ENCODE measurements at places on chromosomes 11 and 22.

- DNase-seq: no peak
Measured at GRCh38 chr11:64100782-64101353, 65.0 kb downstream of the MACROD1 start.

GRCh38 chr11:107696140-107696539 lies 15.7 kb downstream of the SLN start:
- peak; percentile 95 for DNase-seq

DNA sequence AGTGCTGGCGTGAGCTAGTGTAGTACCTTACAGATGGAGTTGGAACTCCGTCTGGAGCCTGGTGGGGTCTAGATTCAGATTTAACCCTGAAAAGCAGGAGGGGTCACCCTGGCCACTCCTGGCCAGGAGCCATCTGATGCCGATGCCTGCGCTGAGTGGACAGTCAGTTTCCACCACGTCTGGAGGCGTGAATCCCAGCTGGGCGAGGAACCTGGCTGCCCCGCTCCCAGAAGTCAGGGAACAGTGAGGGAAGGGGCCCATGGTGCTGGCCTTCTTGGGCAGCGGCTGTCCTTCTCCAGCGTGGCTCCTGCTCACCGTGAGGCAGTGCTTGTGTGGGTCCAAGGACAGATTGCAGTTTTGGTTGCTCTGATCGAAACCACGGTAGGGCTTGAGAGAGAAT lies 76.3 kb downstream of the PARVB start:
- no peak for DNase-seq

DNA sequence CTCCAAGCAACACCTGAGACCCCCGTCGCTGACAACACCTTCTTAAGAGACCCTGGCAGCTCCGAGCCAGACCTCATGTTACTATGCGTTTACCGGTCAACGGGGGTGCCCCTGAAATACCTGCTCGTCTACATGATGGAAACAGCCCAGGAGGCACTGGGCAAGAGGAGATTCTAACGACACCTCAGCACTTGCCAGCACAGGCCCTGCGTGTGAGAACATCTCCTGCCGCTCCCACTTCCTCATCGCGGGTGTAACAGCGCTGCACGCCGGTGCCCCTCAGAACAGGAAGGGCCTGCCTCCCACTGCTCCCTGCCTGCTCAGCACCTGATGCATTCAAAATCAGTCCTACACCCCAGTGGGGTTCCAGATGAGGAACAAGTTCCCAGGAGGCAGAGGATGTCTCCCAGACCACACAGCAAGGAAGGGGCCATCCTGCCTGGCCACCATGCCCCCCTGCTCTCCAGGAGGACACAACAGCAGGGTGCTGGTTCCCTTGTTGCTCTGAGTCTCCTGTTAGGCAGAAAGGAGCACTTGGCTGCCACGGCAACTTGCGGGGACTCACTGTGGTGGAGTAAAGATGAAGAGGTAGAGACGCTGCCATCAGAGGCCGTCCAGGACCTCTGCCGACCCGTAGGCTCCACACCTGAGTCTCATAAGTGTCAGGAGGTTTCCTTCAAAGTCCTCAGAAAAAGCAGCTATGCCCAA lies 2.1 kb downstream of the TOLLIP start:
- DNase-seq: no peak

- DNase-seq: no peak
Measured at GRCh38 chr11:6632116-6633073, 13.2 kb upstream of the TPP1 start.

DNA sequence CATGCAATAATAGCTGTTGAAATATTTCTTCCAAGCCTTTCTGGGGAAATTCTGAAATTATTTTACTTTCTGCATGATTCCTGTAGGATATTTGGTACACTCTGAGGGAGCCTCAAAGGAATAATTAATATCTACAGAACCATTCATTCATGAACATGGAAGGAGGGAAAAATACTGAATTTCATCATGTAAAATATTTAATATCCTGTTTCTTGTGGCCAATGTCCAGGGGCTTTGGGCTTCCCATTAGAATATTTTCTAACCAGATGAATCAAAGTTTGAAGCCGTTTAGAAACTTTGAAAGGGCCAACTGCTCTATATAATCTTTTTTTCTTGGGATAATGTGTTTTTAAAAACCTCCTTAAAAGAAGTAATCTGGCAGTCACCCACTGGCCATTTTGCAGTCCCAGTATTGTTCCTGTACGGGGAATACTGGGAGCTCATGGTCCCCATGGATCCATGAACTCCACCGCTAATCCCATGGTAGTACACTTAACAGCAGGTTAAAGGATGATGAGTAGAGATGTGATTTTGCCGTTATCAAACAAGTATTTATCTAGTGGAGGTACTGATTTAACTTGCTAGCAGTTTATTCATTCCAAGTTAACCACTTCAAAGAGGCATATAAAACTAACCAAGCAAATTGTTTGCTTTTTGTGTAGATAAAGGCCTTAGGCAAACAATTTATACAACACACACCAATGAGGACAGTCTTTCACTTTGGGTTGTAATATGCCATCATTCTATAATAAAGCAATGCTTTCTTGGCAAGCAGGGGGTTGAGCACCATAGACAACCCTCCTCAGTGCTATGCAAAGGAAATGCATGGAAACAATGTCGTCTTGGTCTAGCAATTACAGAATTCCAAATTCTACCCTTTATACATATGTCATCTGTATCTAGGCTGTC lies 34.5 kb upstream of the BLID start:
- no peak for DNase-seq

DNA sequence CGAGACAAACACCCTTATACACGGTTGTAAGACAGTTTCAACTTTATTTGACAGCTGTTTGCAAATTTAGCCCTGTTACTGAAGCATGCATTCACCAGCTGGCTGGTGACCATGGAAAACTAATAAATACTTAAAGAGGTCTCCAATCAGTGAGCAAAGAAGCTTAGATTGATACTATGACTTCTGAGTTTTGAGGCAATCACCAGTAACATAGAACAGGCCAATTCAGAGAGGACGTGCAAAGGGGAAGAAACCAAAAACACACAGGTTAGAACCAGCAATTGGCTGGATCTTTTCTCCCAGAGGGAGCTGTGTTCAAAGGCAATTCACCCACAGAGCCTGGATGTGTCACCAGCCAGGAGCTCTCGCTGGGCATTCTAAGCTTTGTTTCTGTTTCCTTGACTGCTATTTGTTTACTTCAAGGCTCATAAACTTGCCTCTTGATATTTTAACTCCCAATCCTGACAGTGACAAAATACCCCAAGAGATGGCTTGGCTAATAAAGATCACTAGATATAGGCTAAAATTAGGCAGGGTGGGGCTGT lies 113.6 kb upstream of the MTMR2 start:
- DNase-seq: peak; percentile 27

GRCh38 chr11:1762537-1763302 lies 1.0 kb downstream of the CTSD start:
- DNase-seq: no peak

- no peak for DNase-seq
Measured at GRCh38 chr11:95104856-95105255, 15.2 kb downstream of the ENDOD1 start.

- no peak for DNase-seq
Measured at GRCh38 chr22:17964643-17965042, 59.7 kb downstream of the MICAL3 start.

DNA sequence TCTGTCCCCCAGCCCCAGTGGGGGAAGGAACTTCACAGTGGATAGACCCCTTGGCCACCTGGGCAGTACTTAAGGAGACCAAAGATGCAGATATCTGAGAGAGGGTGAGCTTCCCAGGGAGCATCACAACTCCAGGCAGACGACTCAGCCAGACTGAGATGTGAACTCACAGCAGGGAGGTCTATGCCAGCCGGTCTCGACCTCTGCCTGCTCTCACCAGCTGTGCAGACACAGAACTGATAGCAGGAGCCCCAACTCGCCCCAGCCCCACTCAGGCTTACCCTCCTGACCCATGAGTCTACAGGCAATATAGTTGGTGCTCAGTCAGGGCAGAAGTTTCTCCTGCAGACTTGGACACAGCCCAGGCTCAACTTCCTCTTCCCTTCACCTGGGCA lies 29.7 kb upstream of the ACCSL start:
- no peak for DNase-seq

DNA sequence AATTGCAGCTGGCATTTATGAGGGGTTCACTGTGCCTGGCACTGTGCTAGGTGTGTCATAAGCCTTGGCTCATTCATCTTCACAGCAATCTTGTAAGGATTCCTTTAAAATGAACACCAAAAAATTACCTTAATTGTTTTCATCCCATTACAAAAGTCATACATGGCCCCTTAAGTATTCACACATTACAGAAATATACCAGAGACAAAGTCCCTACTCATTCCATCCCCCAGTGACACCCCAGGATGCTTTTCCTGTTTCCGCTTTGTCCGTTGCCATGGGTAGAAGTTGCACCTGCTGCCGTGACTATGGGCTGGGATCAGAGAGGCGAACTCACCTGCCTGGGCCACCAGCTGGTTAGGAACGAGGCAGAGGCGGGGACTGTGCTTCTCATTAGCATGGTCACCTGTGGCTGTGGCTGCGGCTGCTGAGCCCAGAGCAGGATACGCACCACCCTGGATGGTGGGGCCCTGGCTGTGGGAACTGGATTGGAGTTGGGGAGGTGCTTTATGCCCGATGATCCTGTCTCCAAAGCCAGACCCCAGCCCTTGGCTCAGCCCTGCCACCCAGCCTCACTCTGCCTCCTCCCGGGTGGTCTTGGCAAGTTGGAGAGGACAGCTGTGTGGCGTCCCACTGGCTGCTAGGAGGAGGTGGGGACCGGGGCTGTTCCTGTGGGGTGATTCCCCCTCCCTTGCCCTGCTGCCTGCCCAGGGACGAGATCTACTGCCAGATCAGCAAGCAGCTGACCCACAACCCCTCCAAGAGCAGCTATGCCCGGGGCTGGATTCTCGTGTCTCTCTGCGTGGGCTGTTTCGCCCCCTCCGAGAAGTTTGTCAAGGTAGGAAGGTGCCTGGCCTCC lies 60.8 kb downstream of the MYO7A start:
- no peak for DNase-seq

GRCh38 chr22:27614650-27615007 lies 186.9 kb downstream of the MN1 start:
- no peak for DNase-seq

- no peak for DNase-seq
Measured at GRCh38 chr11:77736473-77736872, 84.0 kb downstream of the RSF1 start.

GRCh38 chr22:49649166-49650068 lies 178.3 kb downstream of the BRD1 start:
- no peak for DNase-seq

DNA sequence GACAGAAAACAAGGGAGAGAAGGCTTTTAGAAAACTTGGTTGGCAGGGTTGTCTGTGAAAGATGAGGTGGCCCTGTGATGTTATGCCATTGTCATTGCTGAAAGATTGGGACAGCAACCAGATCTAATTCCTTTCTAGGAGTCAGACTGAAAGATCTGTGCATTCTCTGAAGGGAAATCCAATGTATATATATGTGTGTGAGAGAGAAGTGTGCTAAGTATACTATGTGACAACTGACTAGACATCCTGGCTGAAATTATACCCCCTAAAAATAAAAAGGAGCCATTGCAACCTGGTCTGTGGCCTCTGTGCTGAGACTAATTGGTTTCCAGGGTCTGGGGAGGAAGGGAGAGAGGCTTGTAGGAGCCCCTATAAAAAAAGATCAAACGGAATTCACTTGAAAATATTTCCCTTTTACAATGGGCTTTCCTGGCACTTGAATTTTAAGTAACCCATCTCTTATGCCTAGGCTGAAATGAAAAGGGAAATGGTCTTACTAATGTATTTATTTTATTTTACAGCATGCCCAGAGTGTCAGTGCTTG lies 1.2 kb upstream of the MPPED2 start:
- no peak for DNase-seq

DNA sequence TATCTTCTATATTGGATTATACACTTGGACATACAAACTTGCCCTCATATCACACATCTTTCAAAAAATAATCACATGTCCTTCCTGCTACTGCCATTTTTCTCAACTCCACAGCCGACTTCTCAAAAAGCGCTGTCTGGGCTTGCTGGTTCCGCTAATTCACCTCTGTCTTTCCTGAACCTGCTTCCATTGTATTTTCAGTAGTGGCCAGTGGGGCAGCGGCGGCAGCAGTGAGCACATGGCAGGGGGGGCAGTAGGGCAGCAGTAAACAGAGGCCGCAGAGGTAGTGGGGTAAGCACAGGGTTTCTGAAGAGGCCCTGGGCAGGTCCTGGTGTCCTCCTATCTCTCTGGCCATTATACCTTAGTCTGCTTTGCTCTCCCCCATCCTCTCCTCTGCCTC lies 126.3 kb downstream of the RRAS2 start:
- no peak for DNase-seq

DNA sequence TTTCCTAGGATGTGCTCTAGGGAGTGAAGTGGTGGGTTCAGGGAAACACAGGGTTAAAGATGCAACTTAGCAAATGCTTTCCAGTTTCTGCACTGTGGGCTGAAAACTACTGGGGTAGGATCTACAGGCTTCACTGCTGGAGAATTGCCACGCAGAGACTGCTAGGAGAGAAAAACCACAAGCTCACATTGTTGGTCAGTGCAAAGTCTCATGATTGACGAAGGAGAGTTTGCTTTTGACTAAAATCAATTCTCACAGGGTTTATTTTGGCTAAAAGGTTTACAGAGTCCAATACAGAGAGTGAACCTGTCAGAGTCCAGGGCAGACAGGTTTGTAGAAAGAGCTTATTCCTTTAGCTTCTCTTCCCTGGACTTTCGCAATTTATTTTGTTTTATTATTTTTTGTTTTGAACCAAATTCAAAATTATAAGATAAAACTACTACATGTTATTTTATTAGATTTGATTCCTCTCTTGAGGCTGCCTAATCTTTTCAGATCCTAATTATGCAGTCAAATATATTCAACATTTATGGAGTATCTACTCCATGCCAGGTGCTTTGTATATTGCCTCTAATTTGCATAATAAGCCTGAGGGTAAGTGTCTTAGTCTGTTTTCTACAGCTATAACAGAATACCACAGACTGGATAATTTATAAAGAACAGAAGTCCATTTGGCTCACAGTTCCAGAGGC lies 64.7 kb downstream of the MTNR1B start:
- DNase-seq: no peak

DNA sequence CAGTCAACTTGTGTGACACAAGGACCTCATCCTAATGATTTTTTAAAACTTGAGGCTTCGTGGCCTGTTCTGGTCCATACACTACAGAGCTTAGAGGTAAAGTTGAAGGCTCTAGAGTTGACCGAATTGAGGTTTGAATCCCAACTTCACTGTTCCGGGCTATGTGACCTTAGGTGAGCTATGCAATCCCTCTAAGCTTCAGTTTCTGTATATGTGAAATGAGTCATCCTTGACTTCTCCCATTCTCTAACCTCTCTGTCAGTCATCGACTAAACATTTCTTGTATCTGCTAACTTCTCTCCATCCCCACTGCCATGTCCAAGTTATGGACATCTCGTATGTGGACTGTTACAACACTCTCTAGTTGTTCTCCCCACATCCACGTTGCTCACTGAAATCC lies 178.2 kb upstream of the TMEM45B start:
- peak; percentile 10 for DNase-seq

DNA sequence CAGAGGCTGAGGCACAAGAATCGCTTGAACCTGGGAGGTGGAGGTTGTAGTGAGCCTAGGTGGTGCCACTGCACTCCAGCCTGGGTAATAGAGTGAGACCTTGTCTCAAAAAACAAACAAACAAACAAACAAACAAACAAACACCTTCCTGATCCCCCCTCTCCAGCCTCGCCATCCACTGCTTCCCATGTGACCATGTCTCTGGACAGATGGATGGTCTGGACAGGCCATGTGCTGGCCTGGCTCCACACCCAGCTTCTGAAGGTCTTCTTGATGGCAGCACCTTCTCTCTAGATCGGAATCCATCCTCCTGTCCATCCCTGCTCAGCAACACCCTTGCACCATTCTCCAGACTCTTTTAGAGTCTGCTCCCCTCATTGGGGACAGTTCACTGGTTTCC lies 10.7 kb upstream of the PEX26 start:
- no peak for DNase-seq

GRCh38 chr11:6417907-6418556 lies 862 bp downstream of the APBB1 start:
- no peak for DNase-seq
